ENCODE measurements at places on chromosomes 13 and 19.
A peak's percentile ranks its signal among the peaks of the same experiment; 100 is the strongest.

GRCh38 chr13:56736966-56737365 is 403.8 kb upstream of the PRR20A start:
- DNase-seq: no peak

- no peak for DNase-seq
Measured at GRCh38 chr13:46206143-46206542, 5.6 kb upstream of the LRRC63 start.

DNA sequence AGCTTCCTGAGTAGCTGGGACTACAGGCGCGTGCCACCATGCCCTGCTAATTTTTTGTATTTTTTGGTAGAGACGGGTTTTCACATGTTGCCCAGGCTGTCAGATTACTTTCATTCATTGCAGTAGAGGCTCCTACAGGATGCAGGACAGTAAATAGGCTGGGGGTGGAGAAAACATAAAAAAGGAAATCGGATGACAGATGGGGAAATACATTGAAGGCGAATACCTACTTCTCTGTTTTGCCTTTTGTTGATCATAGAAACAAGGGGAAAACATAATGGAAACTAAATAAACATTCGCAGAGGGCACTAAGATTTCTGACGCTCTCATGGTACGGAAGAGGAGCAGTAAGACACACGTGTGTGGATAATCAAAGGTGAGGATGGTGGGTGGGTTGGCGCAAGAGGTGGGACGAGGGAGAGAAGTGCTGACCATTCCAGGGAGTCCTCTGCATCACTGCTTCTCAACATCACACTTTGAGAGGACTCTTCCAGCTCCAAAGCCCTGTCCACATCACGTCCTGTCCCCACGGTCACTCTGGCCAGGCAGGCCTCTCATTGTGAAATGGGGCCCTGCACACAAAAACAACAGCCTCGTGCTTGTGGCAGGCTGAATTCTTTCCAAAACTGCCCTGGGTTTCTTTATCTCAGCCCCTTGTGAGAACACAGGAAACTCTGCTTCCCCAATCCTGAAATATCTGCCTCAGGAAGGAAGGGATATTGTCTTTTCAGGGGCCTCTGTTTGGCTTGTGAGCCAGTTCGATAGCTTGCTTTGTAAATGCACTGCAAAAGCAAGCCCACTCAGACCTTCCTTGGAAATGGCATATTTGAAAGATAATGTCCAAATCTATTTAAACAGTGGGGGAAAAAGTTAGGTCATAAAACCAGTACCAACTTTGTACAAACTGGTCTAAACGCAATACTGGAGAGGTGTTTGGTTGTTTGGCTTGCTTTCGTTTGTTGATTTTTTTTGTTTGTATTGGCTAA is 188.5 kb downstream of the FOXO1 start:
- peak; percentile 27 for DNase-seq

DNA sequence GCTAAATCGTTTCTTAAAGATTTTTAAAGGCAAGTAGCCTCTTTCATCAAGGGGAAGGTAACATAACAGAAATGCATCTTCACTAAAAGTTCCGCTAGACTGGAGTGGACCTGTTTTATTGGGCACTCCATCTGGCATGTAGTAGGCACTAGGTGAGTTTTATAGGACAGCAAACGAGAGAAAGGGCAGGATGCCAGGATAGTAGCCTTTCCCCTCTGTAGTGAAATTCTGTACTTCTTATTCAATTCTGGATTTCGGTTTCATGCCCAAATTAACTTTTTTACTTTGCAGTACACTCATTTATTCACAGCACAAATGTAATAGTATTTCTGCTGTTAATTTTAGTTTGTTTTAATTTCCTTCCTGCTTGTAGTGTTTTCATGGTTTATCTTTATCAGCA is 45.2 kb downstream of the GPR180 start:
- no peak for DNase-seq

DNA sequence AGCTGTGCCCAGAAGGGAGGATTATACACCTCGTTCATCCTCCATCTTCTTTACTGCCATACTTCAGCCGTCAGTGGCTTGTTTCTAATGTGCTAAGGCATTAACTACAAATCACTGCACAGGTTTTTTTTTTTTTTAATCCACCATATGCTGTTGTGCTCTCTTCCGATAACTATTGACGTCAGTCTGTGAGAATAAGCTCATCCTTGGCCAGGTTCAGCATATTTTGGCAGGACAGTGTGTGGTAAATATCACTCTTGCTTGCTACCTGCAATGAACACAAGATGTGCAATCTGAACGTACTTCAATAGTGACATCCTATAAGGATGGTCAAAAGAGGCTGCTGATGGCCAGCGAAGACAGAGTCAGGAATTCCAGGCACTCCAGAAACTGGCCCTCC is 2030.7 kb upstream of the PCDH20 start:
- no peak for DNase-seq

- no peak for DNase-seq
Measured at GRCh38 chr13:65868099-65868498, 1362.0 kb downstream of the PCDH9 start.

DNA sequence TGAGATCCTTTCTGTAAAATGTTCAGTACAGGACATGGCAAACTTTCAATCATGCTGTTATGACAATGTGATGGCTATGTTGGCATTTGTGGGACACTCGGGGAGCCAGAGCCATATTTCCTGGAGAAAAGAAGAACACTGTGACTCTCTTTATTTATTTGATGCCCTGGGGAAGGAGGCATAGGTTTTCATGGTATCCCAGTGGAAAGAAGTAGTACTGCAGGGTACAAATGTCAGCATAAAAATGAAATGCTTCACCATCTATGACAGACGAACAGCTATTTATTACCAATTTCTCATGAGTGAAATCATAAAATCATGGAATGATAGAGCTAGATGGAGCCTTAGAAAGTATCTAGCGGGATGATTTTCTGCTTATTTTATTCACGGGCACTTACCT is 217.1 kb downstream of the COL4A1 start:
- no peak for DNase-seq

GRCh38 chr13:30341815-30342570 is 34.6 kb upstream of the KATNAL1 start:
- DNase-seq: peak; percentile 92

DNA sequence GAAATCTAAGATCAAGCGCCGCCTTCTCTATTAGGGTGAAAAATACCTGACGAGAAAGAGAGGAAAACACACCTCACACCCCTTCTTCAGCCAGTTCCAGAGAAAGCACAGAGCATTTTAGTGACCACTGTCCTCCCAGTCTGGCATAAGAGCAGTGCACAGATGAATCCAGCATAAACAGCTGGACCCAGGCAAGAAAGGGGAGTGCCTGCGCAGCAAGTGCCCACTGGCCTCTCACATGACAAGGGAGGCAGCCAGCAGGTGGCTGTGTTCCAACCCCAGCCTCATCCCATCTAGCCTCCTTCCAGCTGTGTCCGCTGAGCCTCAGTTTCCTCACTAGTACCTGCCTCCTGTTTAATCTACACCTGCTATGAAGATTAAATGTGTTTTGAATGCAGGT is 8.0 kb downstream of the MED26 start:
- DNase-seq: no peak

DNA sequence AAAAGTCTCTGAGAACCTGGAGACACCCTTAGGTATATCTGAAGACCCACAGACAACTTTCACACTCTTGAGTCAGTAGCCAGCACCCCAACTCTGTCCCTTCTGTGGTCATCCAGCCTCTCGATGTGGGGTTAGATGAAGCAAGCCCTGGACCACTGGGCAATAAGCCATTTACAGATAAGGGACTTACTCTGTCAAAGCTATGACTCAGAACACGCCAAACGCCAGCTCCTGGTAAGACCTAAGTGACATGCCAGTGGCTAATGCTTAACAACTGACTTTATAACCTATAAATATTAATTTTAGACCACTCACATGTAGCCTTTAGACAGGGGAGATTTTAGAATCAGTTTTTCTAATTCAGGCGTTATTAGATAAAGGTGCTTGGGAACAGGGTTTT is 85.7 kb downstream of the SHISA2 start:
- DNase-seq: no peak

GRCh38 chr13:75864718-75865117 is 228.6 kb downstream of the LMO7 start:
- peak; percentile 71 for DNase-seq

GRCh38 chr13:30593001-30593400 is 24.7 kb upstream of the USPL1 start:
- no peak for DNase-seq
